ENCODE measurements at places on chromosomes 6 and 20.
A peak's percentile ranks its signal among the peaks of the same experiment; 100 is the strongest.

GRCh38 chr20:59015411-59015810 lies 3.8 kb upstream of the TUBB1 start:
- DNase-seq, result no peak

GRCh38 chr20:34585019-34585418 lies 26.5 kb downstream of the MAP1LC3A start:
- no peak for DNase-seq

- DNase-seq, result no peak
These were observed 24.9 kb downstream of the KPNA5 start for GRCh38 chr6:116705917-116706316.

DNA sequence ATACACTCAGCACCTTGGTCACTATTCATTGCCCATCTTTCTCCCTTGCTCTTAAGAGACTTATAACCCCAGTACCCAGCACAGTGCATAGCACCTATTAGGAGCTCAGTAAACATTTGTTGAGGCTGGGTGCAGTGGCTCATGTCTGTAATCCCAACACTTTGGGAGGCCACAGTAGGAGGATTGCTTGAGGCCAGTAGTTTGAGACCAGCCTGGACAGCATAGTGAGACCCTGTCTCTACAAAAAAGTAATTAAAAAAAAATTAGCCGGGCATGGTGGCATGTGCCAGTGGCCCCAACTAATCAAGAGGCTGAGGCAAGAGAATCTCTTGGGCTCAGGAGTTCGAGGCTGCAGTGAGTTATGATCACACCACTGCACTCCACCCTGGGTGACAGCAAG lies 8.2 kb upstream of the EIF2S2 start:
- no peak for DNase-seq

DNA sequence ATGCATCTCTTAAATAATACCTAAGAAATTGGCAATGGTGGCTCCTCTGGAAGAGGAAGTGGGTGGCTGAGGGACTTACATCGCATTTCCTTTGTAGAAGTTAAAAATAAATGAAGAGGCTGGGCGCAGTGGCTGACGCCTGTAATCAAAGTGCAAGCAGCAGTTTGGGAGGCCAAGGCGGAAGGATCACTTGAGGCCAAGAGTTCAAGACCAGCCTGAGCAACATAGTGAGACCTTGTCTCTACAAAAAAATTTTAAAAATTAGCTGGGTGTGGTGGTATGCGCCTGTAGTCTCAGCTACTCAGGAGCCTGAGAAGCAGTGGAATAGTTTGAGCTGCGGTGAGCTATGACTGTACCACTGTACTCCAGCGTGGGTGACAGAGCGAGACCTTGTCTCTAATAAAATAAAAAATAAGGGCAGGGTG lies 12.2 kb upstream of the NCOA3 start:
- peak; percentile 85 for DNase-seq

GRCh38 chr6:145562771-145563615 lies 172.3 kb downstream of the EPM2A start:
- no peak for DNase-seq
